ENCODE measurements at places on chromosomes 16 and 17. TPM values are rescaled to one million over a fixed set of nuclear protein-coding genes. Genes with fewer than 3 reads are reported as not detected.
A peak's percentile ranks its signal among the peaks of the same experiment; 100 is the strongest.

PER1 gene
- total RNA-seq = 134 TPM

HIC1 gene
- total RNA-seq = 13.3 TPM

DNA sequence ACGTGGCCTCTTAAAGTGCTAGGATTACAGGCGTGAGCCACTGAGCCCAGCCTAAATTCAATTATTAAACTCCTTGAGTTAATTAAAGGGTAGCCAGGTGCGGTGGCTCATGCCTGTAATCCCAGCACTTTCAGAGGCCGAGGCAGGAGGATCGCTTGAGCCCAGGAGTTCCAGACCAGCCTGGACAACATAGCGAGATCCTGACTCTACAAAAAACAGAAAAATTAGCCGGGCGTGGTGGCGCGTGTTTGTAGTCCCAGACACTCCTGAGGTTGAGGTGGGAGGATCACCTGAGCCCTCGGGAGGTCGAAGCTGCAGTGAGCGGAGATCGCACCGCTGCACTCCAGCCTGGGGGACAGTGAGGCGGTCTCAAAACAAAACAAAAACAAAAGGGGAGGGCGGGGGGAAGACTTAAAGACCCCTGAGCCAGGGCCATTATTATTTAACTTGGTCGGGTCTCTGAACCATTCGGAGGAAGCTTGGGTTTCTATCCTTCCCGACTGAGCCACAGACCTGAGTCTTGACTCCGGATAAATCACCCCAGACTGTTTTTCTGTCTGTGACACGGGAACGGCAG lies 19.5 kb downstream of the BCL7C start:
- H3K4me1 ChIP-seq = peaks cover 20% of the 10 kb centered on the region
- H3K27me3 ChIP-seq = no peaks in the 10 kb centered on the region

PLCG2 gene
- 9.4 TPM for total RNA-seq

DNA sequence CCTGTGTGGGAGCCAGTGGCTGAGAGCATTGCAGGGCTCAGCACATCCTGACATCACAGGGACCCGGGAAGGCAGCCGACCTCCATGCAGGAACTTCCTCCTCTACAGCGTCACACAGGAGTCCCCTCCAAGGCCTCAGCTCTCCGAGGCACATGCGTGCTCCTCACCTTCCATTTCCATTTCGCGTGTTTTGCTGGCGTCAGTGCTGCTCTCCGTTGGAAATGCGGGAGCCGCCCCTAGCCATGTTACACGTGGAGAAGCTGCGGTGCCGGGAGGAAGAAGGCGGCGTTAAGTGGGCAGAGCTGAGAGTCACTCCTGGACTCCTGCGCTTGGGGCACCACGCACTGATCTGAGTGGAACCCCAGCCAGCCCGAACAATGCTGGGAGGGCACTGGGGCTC lies 25.2 kb upstream of the CRISPLD2 start:
- no peaks in the 10 kb centered on the region for H3K36me3 ChIP-seq
- no peaks in the 10 kb centered on the region for H3K27me3 ChIP-seq
- no peak for DNase-seq
- H3K27ac ChIP-seq = peak overlapping the region; percentile 18
- H3K4me3 ChIP-seq = no peak overlapping the region

DNA sequence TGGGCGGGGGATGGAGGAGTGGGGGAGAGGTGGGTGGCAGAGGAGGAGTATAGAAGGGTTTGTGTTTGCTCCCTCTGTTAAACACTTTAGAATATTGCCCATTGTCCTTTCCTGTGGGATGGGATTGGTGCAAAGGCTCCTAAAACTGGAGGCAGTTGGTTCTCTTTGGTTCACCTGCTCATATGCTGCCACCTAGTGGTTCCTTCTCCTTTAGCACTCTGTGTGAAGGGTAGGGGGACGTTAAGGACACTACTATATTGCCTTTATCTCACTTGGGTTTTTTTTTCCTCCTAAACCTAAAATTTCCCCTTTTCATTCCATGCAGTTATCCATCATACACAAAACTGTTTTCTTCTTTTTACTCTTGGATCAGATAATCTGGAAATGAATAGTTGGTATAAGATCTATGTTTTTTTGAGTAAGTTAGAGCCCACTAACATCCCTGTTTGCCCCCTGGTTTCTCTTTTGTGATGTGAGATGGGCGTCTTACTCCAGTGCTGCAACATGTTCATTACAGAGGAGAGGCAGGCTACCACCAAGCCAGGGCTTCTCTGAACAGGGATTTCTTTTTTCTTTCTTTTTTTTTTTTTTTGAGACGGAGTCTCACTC lies 23.8 kb downstream of the SNX11 start:
- H3K27me3 ChIP-seq = no peaks in the 10 kb centered on the region
- peaks cover 9% of the 10 kb centered on the region for H3K4me1 ChIP-seq
- no peaks in the 10 kb centered on the region for H3K36me3 ChIP-seq
- H3K27ac ChIP-seq = no peak overlapping the region
- no peak overlapping the region for H3K4me3 ChIP-seq

GNAO1 gene
- total RNA-seq = 1.7 TPM

- no peaks in the 10 kb centered on the region for H3K36me3 ChIP-seq
- H3K27ac ChIP-seq = no peak overlapping the region
- H3K27me3 ChIP-seq = no peaks in the 10 kb centered on the region
- no peaks in the 10 kb centered on the region for H3K4me1 ChIP-seq
Observed at GRCh38 chr16:3216263-3216640, 18.7 kb downstream of the ZNF200 start.

INO80E gene
- total RNA-seq = 131 TPM
